ENCODE measurements at places on chromosomes 3 and 15. TPM values are rescaled to one million over a fixed set of nuclear protein-coding genes. Genes with fewer than 3 reads are reported as not detected.

The EIF4E3 gene
- 29.0 TPM for total RNA-seq

The ROPN1 gene
- not detected for total RNA-seq

The CFAP92 gene
- 2.0 TPM for total RNA-seq

The P2RY14 gene
- total RNA-seq: 5.7 TPM

The MESP2 gene
- total RNA-seq: not detected

The MCF2L2 gene
- 0.62 TPM for total RNA-seq

DNA sequence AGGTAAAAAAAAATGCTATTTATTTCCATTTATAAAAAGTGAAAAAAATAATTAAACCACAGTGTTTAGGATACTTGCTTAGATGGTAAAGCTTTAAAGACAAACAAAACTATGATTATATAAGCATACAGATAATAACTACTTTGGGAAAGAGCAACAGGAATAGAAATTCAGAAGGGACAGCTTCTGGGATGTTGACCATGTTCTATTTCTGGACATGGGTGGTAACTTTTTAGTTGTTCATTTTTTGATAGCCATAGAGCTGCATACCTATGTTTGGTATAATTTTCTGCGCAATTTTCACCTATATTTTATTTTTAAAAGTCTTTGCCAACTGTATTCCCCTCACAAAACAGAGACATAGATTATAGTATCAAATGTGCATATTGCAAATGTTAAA lies 572.0 kb upstream of the NR2F2 start:
- no peaks in the 10 kb centered on the region for H3K4me1 ChIP-seq
- H3K36me3 ChIP-seq: no peaks in the 10 kb centered on the region
- no peaks in the 10 kb centered on the region for H3K27me3 ChIP-seq

- H3K27me3 ChIP-seq: no peaks in the 10 kb centered on the region
- DNase-seq: no peak
- H3K36me3 ChIP-seq: no peaks in the 10 kb centered on the region
- H3K27ac ChIP-seq: no peak overlapping the region
- no peak overlapping the region for H3K4me3 ChIP-seq
These were observed 74.9 kb upstream of the TNIK start for GRCh38 chr3:171535133-171535532.

DNA sequence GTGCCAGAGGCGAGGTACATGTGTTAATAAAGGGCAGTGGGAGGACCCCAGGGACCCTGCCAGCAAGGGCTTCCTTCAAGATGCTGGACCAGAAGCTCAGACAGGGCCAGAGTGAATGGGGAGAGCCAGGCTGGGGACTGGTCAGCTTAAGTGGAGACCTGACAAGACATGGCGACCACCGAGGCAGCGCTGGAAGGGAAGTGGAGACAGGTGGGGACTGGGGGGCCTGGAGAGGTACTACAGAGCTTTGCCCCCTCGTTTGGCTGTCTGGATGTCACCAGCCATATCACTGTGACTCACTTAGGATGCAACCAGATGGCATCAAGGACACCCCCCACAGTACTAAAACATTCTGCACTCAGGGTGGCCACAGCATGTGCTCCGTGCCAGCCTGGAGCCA lies 97.9 kb downstream of the ADCY5 start:
- H3K36me3 ChIP-seq: no peaks in the 10 kb centered on the region
- no peak for DNase-seq
- H3K4me3 ChIP-seq: no peak overlapping the region
- H3K27me3 ChIP-seq: no peaks in the 10 kb centered on the region
- H3K4me1 ChIP-seq: no peaks in the 10 kb centered on the region

- no peak for DNase-seq
- H3K36me3 ChIP-seq: no peaks in the 10 kb centered on the region
- no peaks in the 10 kb centered on the region for H3K27me3 ChIP-seq
- no peak overlapping the region for H3K4me3 ChIP-seq
- no peak overlapping the region for H3K27ac ChIP-seq
- H3K4me1 ChIP-seq: no peaks in the 10 kb centered on the region
These were observed 253.2 kb upstream of the UBE2E1 start for GRCh38 chr3:23552506-23552905.

DNA sequence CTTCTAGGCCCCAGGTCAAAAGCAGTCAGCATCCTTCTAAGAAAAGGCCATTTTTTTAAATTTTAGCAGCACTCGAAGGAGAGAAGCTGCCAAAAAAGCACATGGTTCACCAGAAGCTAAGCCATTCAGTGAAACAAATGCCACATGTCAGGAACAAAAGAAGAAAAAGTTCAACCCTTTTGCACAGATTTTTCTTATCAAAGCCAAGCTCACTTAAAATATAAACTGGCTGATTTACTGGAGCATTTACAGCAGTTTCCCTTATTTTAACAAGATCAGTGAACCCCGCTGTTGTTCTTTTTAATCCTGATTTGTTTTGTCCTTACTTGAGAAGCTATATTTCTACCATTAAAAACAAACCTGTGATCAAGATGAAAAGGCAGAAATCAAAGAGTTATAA lies 46.5 kb upstream of the SYNPR start:
- DNase-seq: no peak
- H3K27me3 ChIP-seq: no peaks in the 10 kb centered on the region
- H3K4me1 ChIP-seq: no peaks in the 10 kb centered on the region
- H3K27ac ChIP-seq: no peak overlapping the region

GRCh38 chr3:33114622-33115023 lies 809 bp downstream of the CRTAP start:
- peak overlapping the region; percentile 99 for H3K27ac ChIP-seq
- H3K27me3 ChIP-seq: no peaks in the 10 kb centered on the region
- H3K36me3 ChIP-seq: peaks cover 11% of the 10 kb centered on the region
- H3K4me3 ChIP-seq: peak overlapping the region; percentile 85
- peaks cover 32% of the 10 kb centered on the region for H3K4me1 ChIP-seq

Measured in lower lobe of right lung (tissue), 2 donors.